T-helper 1 cell (primary cell): ENCODE measurements at places on chromosomes 5 and 9.

GRCh38 chr9:26163931-26164330 is 485.7 kb upstream of the TUSC1 start:
- DNase-seq: no peak

DNA sequence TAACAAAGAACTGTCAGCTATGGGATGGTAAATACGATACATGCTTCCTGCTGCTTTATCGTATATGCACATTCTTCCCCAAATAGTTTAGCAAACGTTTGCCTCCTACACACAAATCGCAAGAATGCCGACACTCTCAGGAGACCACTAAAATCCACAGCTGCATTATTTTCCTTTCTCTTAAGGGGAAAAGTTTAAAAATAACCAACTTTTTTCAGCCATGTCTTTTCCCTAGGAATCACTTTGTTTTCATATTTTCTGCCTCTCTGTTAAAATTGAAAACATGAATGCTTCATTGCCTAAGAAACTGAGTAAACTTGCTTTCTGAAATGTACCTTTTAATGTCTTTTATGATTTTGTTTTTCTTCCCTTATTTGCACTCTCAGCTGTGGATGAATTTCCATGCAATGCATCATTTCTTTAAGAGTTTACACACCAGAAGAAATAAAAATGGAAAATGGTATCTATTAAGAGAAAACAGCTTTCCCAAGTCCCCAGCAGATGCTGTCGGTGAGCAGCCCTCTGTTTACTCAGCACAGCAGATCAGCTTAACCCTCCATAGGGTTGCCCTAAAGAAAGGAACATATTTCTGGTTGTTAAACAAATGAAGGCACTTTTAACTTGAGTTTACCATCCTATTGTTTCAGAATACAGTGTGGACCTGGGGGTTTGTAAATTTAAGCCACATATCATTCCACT is 66.2 kb downstream of the IZUMO3 start:
- no peak for DNase-seq

DNA sequence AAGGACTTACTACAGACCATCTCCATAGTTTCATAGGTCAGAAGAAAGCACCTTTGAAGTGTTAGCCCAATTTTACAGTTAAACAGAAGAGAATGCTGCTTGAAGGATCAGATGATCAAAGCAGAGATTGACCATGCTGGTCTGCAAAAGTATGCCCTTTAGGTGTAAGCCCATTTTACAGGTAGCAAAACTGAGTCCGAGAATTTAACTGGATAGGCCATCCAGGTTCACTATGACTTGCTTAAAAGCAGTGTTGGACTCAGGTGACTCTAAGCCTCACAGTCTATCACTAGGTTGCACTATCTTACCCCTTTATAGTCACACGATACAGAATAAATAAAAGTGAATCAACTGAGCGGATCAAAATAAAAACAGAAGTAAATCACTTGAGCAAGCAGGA is 212.7 kb downstream of the DCP2 start:
- DNase-seq: no peak

GRCh38 chr9:83280790-83281189 is 217.8 kb upstream of the RASEF start:
- no peak for DNase-seq

DNA sequence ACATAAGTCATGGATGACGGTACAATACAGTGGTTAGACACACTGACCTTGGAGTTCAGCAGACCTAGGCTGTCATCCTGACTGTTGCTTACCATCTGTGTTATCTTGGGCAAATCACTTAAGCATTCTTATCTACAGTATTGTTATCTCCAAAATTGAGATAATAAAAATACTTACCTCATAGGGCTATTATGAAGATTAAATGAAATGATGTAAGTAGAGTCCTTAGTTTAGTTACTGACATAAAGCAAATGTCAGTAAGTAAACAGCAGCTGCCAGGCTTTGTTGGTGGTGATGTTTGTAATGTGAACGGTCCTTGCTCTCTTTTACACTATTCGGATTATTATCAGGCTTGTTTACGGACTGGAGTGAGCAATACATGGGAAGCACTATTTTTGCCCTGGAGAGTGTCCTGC is 107.3 kb upstream of the DPYSL3 start:
- no peak for DNase-seq

DNA sequence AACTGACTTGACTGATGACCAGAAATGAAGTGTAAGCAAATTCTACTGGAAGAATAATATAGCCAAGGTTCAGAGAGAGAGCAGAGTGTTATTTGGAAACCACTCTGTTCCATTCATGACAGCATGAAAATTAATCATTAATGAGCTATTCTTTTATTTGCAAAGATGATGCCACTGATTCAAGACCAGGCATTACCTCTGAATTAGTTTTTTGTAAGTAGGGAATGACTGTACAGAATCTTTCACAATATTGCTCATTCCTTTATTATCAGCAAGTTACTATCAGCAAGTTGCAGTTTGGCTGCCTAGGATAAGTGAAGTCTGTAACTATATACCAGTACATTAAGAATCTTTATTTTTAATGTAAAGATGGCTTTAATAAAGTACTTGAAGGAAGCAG is 75.1 kb upstream of the RGMB start:
- no peak for DNase-seq

DNA sequence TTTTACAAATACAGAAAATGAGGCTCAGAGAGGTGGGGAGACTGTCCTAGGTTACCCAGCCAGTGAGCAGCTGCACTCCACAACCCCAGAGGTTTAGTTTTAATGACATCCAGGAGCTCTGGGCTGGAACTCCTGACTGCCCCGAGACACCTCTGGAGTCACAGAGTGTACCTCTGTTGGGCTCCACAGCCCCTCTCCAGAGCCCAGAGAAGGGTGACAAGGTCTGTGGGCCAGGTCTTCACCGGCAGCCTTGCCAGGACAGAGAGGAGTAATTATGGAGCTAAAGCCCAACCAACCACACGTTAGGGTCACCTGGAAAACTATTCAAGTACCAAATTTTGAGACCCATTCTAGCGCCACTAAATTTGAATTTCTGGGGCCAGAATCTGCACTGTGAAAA is 11.1 kb downstream of the CDX1 start:
- DNase-seq: no peak

- no peak for DNase-seq
Observed at GRCh38 chr5:139961435-139962157, 81.5 kb downstream of the NRG2 start.

- no peak for DNase-seq
Observed at GRCh38 chr5:31185951-31186350, 7.5 kb upstream of the CDH6 start.

- DNase-seq: no peak
Observed at GRCh38 chr5:15254607-15255006, 245.4 kb upstream of the FBXL7 start.

GRCh38 chr9:123541411-123541810 is 185.4 kb downstream of the CRB2 start:
- DNase-seq: no peak

DNA sequence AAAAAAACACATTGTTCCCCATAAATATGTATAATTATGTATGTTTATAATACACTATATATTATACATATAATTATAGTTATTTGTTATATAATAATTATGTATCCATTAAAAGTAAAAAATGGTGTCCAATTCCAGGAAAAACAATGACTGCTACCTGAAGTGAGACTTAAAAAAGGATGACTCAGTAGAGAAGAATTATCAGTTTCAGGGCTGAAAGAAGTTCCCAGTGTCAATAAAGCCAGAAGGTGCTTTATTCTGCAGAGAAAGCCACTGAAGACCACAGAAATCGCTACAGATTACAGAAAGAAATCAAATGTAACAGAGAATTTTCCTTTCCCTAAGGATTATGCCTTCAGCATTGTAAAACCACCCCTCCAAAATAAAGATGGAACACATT is 50.9 kb downstream of the ANKRD31 start:
- DNase-seq: no peak
